ENCODE measurements at places on chromosomes 6 and 20.

DNA sequence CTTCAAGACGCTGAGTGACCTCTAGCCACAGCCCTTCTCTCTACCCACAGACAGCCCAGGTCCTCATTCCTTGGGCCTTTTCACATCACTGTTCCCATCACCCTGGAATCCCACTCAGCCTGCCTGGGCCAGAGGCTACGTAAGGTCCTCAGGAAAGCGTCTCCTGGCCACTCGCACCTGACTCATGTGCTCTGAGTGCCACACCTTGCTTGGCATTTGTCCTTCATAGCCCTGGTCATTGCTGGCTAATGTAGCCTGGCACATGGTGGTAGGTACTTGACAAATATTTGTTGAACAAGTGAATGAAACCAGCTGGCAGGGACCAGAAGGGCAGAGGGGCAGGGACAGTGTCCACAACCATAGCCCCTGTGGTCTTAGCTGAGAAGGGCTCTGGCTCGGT, 50.6 kb upstream of the FANCE start:
- no peak for DNase-seq

GRCh38 chr6:132131758-132132157, 180.6 kb upstream of the CCN2 start:
- DNase-seq: no peak

DNA sequence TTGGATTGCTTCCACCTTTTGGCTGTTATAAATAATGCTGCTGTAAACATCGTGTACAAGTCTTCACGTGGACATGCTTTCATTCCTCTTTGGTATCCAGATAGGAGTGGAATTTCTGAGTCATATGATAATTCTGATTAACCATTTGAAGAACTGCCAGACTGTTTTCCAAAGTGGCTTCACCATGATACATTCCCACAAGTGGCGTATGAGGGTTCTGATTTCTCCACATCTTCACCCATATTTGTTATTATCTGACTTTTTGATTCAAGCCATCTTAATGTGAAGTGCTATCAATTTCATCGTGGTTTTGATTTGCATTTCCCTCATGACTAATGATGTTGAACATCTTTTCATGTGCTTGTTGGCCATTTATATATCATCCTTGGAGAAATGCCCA, 2.9 kb upstream of the SNRPB start:
- no peak for DNase-seq

- no peak for DNase-seq
Observed at GRCh38 chr6:35085359-35086281, 55.5 kb downstream of the TCP11 start.

GRCh38 chr6:47344022-47344421, 34.3 kb upstream of the TNFRSF21 start:
- DNase-seq: no peak

GRCh38 chr20:17936761-17937732, 31.5 kb downstream of the SNX5 start:
- DNase-seq: no peak

GRCh38 chr6:111423960-111424846, 58.8 kb downstream of the REV3L start:
- DNase-seq: no peak

DNA sequence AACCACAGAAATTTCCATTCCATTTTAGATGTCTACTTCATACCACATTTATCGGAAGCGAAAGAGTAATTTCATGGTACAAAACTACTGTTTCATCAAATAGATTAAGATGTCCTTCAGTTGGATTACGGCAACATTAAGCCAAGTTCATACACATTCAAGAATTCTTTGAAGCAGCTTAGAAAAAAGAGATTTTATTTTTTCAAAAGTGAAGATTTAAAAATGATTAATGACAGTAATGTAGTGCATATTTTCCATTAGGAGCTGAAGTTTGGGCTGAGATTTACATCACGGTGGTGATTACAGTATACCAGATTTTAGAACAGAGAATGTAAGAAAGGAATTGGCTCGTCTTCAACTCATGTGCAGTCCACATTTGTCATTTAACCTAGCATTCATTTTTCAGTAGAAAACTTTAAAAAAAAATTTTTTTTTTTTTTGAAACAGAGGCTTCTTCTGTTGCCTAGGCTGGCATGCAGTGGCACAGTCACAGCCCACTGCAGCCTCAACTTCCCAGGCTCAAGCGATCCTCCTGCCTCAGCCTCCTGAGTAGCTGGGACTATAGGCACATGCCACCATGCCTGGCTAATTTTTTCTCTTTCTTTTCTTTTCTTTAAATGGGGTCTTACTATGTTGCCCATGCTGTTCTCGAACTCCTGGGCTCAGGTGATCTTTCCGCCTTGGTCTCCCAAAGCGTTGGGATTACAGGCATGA, 1.9 kb downstream of the SYNJ2 start:
- no peak for DNase-seq

- DNase-seq: no peak
Observed at GRCh38 chr6:156021746-156022396, 566.2 kb upstream of the NOX3 start.

DNA sequence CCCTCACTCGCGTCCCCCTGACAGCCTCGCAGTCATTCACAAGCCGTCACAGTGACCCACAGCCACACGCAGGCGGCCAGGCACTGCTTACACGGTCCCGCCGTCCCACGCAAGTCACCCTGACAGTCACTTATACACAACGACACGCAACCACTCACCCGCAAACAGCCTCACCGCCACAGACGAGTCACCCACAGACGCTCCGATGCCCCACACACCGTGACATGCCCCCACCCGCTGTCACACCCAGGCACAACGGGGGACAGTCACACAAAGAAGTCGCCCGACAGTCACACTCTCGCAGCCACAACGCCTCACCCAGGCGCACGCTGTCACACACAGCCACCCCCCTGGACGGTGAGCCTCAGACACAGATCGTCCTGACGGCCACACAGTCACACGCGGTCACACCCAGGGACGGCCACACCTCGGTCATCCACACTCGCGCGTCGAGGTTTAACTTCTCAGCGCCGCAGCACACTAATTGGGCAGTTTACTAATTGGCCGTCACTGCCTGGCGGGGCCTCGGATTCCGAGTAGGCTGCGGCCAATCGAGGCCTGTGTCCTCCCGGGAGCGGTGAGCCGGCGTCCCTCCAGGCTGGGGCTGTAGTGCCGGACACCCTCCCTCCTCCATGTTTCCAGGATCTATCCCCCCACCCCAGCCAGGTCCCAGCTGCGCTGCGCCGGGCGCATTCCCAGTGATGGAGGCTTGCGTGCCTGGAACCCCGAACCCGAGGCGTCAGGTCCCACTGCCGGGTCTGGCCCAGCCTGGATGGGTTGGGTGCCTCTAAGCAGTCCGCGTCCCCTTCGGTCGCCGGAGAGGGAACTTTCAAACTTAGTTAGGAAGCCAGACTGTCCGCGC, 790 bp downstream of the TOX2 start:
- DNase-seq: peak; percentile 54

DNA sequence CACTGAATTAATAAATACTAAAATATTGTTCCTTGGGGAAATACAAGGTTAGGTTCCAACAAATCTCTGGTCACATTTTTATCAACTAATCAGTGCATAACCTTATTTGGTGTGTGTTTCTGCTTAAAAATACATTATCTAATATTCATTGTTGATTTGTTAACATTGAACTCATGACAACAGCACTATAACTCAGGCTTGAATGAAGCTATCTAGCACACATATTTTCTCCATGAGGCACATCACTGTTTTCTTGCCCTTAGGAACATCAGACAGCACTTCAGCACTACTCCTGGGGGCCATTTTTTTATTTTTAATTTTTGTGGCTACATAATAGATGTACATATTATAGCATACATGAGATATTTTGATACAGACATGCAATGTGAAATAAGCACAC, 277.2 kb upstream of the NT5E start:
- no peak for DNase-seq

- DNase-seq: no peak
Observed at GRCh38 chr6:168226061-168226752, 93.4 kb downstream of the DACT2 start.

GRCh38 chr6:165852676-165853075, 189.6 kb upstream of the PDE10A start:
- no peak for DNase-seq

- DNase-seq: no peak
Observed at GRCh38 chr20:57287901-57288300, 21.5 kb upstream of the BMP7 start.

- DNase-seq: no peak
Observed at GRCh38 chr6:99092461-99092860, 144.7 kb upstream of the FBXL4 start.

GRCh38 chr6:4107873-4108272, 27.5 kb downstream of the ECI2 start:
- no peak for DNase-seq

DNA sequence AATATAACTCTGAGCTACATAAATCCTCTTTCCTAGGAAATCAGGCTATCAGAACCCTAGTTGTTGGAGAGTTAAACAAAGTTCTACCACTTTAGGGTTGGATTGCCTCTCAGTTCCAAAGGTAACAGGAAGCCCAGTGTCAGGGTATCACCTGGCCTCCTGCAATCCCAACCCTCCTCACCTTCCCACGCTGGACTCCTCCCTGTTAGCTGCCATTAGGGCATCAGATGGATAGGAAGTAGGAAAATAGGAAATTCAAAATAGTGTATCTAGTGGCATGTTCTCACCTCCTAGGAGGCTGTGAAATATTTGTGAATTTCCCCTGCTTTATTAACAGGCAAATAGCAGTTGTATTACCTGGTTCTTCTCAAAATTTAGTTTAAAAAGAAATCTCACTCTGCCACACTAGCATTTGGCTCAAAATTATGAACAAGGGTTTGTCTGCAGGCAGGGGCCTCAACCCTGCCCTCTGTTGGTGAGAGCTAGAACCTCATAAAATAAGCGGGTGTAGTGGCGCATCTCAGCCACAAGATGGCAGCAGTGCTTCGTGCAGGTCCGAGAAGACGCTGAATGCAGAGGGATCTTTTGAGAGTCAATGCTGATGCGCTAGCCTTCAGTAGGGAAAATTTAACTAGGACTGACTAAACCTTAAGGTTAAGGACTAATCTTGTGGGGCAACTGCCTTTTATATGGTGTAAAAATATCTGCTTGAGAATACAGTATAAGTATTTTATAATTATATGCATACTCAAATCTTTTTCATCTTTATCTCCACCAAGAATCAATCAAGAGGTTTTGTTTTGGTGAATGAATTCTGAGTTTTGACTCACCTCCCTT, 209.8 kb upstream of the KCNQ5 start:
- peak; percentile 80 for DNase-seq

DNA sequence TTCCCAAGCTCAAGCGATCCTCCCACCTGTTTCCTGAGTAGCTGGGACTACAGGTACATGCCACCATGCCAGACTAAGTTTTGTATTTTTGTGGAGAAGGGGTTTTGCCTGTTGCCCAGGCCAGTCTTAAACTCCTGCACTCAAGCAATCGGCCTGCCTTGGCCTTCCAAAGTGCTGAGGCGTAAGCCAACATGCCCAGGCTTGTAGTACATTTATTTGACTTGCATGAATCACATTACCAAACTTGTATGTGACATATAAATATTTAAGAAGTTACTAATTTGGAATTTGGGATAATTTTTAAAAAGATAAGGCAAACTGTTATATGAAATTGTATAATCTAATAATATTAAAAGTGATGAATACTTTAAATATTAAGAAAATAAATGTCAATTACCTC, 157.6 kb downstream of the MCHR2 start:
- DNase-seq: no peak

DNA sequence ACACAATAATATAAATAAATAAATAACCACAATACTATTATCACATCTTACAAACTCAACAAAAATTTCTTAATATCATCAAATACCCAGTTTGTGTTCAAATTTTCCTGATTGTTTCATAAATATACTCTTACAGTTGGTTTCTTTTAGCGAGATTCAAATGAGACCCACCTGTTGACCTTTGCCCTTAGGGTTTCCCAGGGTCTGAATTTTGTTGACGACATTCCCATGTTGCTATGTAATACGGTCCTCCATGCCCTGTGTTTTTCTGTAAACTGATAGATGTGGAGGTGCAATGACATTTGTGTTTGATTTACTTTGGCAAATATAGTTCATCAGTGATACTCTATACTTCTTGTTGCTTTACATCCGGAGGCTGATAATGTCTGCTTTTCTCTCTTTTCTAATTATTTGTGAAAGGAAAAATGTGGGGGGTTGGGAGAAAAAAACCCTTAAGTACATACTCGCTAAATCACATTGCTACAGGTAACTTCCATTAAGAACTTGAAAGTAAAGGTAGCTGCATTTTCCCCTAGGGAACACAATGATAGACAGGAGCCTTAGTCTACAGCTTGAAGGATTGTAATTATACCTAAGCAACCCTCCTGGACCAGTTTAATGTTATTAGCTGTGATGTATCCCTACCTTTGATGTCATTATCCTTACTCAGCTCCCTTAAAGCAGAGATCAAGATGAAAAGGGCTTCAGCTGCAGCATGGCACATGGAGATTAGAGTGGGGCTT, 6.6 kb downstream of the MOG start:
- no peak for DNase-seq

DNA sequence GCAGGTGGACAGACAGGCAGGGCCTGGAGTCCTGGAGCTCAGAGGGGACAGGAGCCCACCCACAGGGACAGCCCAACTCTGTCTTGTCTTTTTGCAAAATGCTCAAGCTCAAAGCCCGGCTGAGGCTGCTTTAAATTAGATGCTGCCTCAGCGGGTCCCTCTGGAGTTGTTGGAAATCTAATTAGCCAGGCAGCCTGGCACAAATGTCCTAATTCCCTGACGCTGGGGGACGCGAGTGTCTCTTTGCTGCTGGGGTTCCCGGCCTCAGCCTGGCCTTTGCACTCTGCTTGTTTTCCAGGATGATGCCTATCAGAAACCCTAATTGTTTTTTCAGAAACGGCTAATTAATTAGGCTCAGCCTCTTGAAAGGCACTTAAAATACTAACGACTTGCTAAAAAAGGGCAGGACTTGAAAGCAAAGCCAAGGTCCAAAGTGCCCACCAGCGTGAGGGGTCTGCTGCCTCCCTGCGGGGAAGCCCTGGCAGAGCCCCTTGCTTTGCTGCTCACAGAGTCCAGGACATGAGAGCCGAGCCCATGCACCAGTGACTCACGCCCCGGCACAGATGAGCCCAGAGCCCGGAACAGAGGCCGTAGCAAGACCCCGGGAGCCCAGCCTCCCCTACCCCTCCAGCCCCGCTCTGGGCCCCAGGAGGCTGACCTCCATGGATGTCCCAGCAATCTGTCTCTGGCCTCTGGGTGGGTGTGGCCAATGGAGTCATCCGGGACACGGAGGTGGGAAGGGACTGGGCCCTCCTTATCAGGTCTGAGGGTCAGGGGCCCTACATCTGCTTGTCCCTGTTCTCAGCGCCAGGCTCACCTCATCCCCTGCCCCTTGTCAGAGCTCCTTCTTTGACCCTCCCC, 46.0 kb upstream of the BHLHE23 start:
- no peak for DNase-seq
